Left cardiac atrium (tissue), 4 donors: ENCODE measurements at places on chromosomes 4 and X.

- DNase-seq = no peak
Measured at GRCh38 chr4:122156819-122157218, 4.7 kb downstream of the BLTP1 start.

- DNase-seq = no peak
Measured at GRCh38 chr4:104976262-104976661, 170.4 kb upstream of the TET2 start.

DNA sequence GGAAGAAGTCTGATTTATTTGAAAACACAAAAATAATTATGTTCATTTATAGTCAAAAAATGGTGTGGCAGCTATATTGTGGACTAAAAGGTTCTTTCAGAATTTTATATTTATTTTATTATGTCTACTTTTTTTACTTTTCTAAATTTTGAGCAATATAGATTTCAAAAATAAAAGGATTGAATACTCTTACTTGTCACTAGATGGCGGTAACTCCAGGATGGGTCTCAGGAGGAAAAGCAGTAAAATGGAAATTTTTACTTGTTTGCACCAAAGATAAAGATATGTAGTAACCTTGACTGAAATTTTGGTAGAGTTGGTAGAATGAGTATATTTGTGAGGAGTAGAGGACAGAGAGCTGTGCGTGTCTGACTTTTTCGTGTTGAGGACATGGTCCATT lies 14.5 kb upstream of the DACH2 start:
- no peak for DNase-seq

DNA sequence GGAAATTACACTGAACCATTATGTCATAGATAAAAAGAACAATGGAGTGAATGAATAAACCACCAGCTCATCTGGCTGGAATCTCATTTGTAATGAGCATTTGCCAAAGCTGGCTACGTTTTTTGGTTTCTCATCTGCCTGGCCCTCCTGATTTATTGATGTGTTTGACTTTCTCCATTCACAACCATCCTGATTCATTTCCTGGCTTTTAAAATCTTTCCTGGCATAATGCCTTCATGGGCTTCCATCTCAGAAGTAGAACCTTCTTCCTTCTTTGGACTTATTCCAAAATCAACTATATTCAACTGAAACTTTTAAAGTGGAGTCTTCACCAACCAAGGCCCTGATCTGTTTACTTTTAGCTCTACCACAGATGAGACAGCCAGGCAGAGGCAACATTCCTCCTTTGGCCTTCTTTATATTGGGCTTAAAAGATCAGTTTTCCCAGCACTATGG lies 36.0 kb upstream of the ARSJ start:
- no peak for DNase-seq

DNA sequence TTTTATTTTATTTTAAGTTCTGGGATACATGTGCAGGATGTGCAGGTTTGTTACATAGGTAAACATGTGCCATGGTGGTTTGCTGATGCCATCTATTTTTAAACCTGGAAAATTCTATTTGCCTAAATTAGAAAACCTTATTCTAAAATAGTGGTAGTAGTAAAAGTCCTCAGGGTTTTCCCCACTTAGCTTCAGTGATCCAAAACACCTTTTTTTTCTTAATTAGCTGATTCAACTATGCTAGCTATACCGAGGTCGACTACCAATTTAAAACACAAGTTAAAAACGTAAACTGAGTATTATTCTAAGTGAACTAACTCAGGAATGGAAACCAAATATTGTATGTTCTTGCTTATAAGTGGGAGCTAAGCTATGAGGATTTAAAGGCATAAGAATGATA lies 70.0 kb upstream of the IL13RA1 start:
- DNase-seq = no peak

- DNase-seq = no peak
Measured at GRCh38 chr4:57154926-57155325, 44.7 kb upstream of the IGFBP7 start.

GRCh38 chrX:41332408-41333002 lies 1.5 kb upstream of the DDX3X start:
- peak; percentile 42 for DNase-seq

- DNase-seq = no peak
Measured at GRCh38 chr4:131547506-131547981, 1601.5 kb upstream of the PCDH10 start.

DNA sequence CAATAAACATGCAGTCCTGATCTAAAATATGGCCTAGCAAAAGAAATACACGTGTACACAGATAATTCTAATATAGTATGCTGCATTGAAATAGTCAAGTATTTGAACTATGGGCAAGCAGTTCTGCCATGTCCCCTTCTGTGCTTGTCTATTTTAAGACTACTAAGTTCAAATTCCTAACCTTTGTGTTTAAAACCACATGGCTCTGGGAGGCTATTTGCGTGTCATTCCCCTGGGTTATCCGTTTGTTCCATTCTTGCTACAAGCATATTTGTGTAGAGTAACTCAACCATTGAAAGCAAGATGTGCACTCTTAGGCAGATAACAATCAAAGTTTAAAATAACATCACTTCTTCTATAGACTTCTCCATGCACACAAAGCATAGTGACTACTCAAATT lies 25.4 kb upstream of the TBC1D1 start:
- DNase-seq = no peak

DNA sequence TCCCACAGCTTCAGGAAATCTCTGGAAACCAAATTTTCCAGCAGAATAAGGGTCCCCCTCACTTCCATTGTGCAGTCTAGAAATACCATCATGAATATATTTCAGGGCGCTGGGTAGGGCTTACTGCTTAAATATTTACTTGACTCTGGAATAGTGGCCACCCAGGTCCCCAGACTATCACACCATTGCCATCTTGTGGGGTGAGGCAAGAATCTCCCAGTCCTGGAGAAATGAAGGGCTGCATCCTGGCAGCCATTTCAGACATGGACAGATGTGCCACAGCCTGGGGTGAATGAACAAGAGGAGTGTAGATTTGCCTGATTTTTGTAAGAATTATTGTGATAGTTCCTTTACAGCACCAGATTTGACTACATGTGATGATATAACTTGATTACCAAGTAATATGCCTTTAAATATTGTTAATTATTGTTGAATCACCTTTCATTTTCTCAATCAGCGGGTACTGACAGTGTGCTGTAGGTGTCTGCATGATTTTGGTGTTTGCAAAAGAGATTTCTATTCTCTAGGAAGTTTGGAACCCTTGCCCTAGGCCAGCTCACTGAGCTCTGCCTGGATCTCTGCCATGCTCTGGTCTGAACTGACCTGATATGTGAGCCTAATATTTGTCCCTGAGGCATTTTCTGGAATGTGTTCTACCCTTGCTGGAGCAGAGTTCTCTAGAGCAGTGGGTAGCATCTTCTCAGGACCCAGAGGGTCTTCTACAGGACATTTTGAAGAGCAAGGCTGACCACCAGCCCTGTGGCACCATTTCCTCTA lies 183.4 kb downstream of the KIT start:
- DNase-seq = peak; percentile 17

DNA sequence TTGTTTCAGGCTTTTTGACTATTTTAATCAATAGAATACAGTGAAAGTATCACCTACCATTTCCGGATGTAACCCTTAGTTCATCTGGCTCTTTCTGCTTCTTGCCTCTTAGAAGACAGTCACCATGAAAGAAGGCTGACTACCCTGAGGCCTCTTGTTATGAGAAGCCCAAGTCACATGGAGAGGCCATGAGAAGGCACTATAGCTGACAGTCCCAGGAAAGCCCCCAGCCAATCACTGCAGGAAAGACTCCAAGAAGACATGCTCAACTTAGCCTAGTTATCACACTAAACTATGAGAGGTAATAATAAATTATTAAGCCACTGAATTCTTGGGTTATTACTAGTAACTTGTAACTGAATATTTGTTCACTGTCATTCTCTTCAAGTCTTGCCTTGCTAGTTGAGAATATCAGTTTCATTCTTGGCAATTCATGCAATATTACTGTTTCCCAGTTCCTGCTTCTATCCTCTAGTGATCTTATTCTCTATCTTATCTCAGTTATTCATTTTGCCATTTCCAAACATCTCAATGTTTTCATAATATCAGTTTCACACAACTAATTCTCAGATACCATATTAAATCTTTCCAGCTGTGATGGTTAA lies 57.1 kb upstream of the GUCY1A1 start:
- no peak for DNase-seq

DNA sequence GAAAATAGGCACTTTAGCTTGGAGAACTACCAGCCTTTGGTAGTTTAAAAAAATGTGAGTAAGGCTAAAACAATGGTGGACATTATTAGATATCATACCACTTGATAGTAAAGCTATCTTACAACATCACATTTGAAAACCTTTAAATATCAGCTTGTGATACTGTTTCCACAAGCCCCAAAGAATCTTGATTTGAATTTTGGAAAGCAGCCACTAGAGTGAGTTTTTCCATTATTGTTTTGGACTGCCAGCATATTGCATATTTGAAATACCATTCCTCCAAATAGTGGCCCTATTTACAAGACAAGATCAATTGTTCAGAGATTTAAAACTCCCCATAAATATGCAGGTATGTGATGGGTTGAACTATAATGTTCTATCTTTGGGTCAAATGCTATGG lies 303.0 kb upstream of the PRPS2 start:
- DNase-seq = no peak

- no peak for DNase-seq
Measured at GRCh38 chr4:151804821-151805220, 44.0 kb upstream of the GATB start.

- DNase-seq = no peak
Measured at GRCh38 chr4:97892592-97893266, 250.5 kb downstream of the STPG2 start.

DNA sequence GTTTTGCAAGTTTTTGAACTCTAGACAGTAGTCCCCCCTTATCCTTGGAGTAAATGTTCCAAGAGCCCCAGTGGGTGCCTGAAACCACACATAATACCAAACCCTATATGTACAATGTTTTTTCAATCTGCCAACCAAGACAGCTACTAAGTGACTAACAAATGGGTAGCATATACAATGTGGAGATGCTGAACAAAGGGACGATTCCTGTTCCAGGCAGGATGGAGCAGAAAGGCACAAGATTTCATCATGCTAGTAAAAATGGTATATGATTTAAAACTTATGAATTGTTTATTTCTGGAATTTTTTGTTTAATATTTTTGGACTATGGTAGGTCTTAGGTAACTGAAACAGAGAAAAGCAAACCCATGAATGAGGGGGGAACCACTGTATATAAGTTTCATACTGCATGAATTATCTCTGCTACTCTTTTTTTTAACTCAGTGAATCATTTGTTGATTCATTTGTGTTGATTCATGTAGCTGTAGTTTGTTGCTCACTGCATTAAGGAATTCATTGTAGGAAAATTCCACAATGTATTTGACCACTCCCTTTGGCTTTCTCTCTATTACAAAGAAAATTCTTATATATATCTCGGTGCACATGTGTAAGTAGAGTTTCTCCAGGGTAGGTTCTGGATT lies 21.9 kb upstream of the ANXA3 start:
- DNase-seq = no peak

DNA sequence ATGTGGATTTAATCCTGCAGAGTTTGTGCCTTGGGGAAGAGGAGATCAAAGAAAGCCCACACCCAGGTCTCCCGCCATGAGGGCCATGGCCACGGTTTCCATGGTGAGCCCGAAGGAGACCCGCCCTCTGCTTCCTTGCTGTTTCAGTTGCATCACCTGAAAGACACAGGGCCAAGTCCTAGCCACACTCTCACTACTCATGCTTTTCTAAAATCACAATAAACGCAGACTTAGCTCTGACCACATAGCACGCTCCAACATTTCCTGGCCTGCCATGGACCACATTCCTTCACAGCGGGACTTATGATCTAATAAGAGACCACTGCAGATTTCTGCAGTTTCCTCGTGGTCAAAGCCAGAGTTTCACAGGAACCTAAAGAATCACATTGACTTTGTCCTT lies 426.0 kb upstream of the NR3C2 start:
- DNase-seq = no peak

GRCh38 chr4:40843696-40844095 lies 93.9 kb downstream of the NSUN7 start:
- no peak for DNase-seq

DNA sequence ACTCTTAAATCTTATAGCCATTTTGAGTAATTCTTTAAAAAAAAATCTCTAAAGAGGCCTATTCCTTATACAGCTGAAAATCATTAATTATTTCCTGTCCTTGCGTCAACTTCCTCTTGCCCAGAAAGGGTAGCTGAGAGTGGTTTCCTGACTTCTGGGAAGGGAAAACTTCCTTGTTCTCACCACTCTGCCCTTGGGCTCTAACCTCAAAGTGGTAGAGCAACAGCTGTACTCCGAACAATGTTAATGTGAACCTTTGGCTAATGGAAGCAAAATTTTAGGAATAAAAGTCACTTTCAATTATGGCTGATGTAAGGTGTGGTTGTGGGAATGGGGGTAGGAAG lies 15.3 kb downstream of the KLHL2 start:
- DNase-seq = no peak

DNA sequence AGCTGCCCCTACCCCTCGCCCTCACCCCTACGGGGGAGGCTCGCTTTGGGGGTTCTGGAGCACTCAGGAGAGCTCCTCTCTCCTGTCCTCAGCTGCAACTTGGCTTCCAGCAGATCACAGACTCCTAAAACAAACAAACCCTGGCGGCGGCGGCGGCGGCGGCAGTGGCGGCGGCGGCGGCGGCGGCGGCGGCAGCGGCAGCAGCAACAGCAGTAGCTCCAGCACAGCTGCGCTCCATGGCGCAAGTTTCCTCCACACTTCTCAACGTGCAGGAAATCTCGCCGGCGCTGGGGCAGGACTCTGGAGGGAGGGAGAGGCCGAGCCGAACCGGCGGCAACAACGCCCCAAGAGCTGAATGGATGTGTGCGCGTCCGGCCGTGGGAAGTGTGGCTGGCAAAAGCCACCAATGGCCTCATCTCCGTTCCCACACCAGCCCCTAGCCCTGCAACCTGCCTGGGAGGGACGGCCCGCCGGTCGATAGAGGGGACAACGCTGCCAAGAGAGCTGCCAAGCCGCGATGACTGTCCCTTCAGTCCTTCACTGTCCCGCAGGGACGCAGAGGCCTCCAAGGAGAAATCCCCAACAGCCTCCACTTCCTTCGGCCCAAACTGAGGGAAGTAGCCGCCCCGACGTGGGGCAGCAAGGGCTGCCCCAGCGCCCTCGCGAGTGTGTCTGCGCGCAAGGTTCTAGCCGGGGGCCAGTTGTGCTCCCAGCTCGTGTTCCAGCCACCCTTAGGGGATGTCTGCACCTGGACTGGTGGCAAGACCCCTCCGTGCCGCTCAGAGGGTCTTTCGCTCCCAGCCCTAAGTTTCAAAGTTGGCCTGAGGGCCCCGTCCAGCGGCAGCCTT lies 775 bp downstream of the SHROOM4 start:
- DNase-seq = peak; percentile 58

DNA sequence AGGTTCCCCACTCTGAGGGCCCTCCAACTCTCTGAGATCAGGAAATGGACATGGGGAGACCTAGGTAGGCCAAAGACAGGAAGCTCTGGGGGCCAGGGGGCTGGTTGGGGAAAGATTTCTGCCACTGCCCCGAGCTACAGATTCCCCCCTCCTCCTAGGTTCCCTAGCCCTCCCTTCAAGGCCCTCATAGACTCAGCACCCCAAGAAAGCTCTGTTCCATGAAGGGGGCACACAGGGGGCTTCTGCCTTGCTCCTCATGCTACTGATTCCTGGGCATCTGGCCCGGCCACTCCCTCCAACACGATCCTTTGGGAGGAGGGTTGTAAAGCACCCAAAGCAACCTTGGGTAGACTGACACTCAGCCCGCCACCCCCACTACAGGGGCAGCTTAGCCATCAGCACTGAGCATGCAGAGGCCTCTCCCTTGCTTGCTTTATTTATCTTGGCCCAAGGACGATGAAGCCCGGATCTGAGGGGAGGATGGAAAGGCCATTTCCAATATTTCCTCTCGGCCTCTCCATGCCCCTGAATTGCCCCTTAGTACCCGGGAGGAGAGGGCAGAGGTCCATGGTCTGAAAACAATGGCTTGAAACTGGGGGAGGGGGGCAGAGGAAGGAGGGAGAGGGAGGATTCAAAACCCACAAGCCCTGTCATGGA lies 146.7 kb downstream of the PJA1 start:
- DNase-seq = no peak
